Activated naive CD8-positive, alpha-beta T cell treated with anti-CD3 and anti-CD28 coated beads, Interleukin-2, amount 10 ng/mL, durations not matched to agents 7 days and 5 days (primary cell): ENCODE measurements at places on chromosomes 11 and 22. TPM values are rescaled to one million over a fixed set of nuclear protein-coding genes. Genes with fewer than 3 reads are reported as not detected.

DNA sequence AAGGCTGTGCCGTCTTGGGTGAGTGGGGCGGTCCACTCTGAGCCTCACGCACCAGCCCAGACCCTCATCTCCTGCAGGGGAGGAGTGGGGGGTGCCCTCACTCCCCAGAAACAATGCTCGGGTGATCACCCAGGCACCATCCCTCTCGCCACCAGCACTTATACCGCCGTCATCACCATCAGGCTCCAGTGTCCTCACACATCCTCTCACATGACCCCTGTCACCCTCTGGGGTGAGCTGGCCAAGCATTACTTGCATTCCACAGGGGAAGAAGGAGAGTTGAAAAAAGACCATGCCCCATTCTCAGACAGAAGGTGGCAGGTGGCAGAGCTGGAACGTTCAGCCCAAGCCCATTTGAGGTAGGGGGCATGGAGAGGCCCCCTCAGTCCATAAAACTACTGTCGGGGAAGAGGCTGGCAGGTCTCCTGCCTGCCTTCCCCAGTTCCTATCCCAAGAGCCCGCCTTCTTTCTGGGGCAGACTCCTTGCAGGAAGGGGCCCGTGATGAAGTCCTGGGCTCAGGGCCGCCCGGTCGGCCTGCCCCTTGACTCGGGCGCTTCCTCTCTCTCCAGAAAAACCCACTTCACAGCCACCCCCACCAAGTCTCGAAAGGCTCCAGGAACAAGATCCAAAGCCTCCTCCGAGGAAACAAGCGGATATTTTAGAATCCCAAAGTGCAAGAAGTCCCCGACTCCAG, 153.3 kb downstream of the DSCAML1 start:
- H3K27ac ChIP-seq = no peak overlapping the region
- peaks cover 2% of the 10 kb centered on the region for H3K27me3 ChIP-seq
- no peak overlapping the region for H3K4me3 ChIP-seq
- no peak for DNase-seq
- no peaks in the 10 kb centered on the region for H3K4me1 ChIP-seq
- H3K36me3 ChIP-seq = no peaks in the 10 kb centered on the region

DNA sequence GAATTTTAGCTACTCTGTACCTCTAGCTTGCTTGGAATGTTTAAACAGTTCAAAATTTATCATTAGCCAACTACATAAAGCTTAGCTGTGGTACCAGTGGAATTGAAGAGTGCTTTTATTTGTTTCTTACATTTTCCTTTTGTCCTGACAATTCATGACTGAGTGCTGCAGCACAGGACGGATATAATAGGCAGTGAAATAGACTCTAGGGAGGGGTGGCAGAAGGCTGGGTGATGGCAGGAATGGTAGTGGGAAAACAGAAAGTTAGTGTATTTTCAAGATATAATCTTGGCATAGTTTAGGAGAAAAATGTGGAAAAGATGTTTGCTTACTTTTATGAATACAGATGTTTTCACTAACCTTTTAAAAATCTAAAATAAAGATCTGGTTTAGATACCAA, 31.1 kb upstream of the ARHGAP32 start:
- peaks cover 6% of the 10 kb centered on the region for H3K36me3 ChIP-seq
- no peak overlapping the region for H3K27ac ChIP-seq
- H3K4me1 ChIP-seq = no peaks in the 10 kb centered on the region
- DNase-seq = no peak
- H3K27me3 ChIP-seq = no peaks in the 10 kb centered on the region
- no peak overlapping the region for H3K4me3 ChIP-seq

GRCh38 chr11:63478896-63479295, 12.1 kb downstream of the PLAAT5 start:
- no peaks in the 10 kb centered on the region for H3K4me1 ChIP-seq
- no peak overlapping the region for H3K27ac ChIP-seq
- peaks cover 5% of the 10 kb centered on the region for H3K36me3 ChIP-seq
- no peak for DNase-seq

- peak overlapping the region; percentile 29 for H3K4me3 ChIP-seq
- DNase-seq = no peak
- peaks cover 14% of the 10 kb centered on the region for H3K4me1 ChIP-seq
- H3K27ac ChIP-seq = peak overlapping the region; percentile 35
- no peaks in the 10 kb centered on the region for H3K27me3 ChIP-seq
These were observed 328.3 kb downstream of the TBC1D22A start for GRCh38 chr22:47090591-47091245.

DNA sequence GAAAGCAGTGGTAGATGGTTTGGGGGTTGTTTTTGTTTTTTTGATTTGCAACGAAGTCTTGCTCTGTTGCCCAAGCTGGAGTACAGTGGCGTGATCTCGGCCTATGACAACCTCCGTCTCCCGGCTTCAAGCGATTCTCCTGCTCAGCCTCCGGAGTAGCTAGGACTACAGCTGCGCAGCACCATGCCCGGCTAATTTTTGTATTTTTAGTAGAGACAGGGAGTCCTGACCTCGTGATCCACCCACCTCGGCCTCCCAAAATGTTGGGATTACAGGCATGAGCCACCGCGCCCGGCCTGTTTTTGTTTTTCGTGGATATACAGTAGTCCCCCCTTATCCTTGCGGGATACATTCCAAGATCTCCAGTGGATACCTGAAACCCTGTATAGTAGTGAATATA, 6.6 kb downstream of the EP300 start:
- H3K27me3 ChIP-seq = no peaks in the 10 kb centered on the region
- H3K27ac ChIP-seq = no peak overlapping the region
- H3K4me3 ChIP-seq = no peak overlapping the region
- H3K36me3 ChIP-seq = peaks cover 43% of the 10 kb centered on the region
- peaks cover 33% of the 10 kb centered on the region for H3K4me1 ChIP-seq
- DNase-seq = no peak

- H3K27me3 ChIP-seq = peaks cover 7% of the 10 kb centered on the region
- no peaks in the 10 kb centered on the region for H3K36me3 ChIP-seq
- H3K4me1 ChIP-seq = no peaks in the 10 kb centered on the region
- H3K27ac ChIP-seq = no peak overlapping the region
- H3K4me3 ChIP-seq = no peak overlapping the region
- DNase-seq = no peak
These were observed 81.5 kb downstream of the STK33 start for GRCh38 chr11:8512547-8512946.

DNA sequence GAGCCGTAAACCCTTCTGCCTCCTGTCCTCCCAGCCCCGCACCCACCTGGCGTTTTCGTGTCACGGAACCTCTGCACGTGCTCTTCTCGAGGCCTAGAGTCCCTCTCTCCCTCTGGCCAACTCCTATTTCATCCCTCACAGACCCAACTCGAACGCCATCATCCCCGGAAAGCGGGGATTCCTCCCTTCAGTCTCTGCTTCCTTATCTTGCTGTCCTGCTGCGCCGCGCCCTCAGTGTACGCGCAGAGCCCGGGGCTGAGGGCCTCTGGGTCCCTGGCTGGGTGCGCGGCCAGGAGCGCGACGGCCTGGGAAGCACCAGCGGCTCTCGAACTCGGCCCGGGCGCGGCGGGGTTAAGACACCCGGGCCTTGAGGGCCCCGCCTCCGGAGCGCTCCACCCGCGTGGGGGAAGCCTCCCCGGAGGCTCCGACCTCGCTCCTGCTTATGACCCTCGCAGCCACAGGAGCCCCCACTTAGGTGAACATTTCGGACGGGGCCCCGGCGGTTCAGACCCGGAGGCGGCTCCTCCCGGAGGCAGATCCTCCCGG, 398 bp upstream of the ATG16L2 start:
- H3K27me3 ChIP-seq = no peaks in the 10 kb centered on the region
- peak overlapping the region; percentile 99 for H3K4me3 ChIP-seq
- peak overlapping the region; percentile 98 for H3K27ac ChIP-seq
- no peak for DNase-seq
- peaks cover 33% of the 10 kb centered on the region for H3K36me3 ChIP-seq

- DNase-seq = peak; percentile 37
- H3K27ac ChIP-seq = peak overlapping the region; percentile 57
- H3K4me3 ChIP-seq = peak overlapping the region; percentile 57
These were observed 2.2 kb upstream of the SCT start for GRCh38 chr11:629237-629583.

GRCh38 chr11:47393163-47394049, 15.0 kb upstream of the SLC39A13 start:
- no peak overlapping the region for H3K4me3 ChIP-seq
- no peaks in the 10 kb centered on the region for H3K36me3 ChIP-seq
- peak; percentile 34 for DNase-seq
- peak overlapping the region; percentile 91 for H3K27ac ChIP-seq
- peaks cover 3% of the 10 kb centered on the region for H3K27me3 ChIP-seq

DNA sequence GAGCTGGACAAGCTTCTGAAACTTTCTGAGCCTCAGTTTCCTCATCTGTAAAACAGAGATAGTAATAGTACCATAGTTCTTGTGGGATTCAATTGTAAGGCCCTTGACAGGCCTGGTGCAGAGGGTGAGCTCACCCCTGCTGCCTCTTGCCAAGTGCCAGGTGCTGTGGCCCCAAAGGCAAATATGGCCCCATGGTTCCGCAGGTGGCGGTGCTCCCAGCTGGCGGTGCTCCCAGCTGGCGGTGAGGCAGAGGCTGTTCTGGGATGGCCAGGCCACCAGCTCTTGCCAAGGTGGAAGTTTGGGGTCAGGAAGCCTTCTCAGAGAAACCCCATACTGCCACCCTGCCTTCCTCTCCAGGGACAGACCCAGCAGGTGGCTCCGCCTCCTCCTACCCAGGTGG, 8.8 kb downstream of the NPTXR start:
- H3K27ac ChIP-seq = no peak overlapping the region
- H3K4me3 ChIP-seq = no peak overlapping the region
- H3K36me3 ChIP-seq = no peaks in the 10 kb centered on the region
- no peaks in the 10 kb centered on the region for H3K4me1 ChIP-seq

DNA sequence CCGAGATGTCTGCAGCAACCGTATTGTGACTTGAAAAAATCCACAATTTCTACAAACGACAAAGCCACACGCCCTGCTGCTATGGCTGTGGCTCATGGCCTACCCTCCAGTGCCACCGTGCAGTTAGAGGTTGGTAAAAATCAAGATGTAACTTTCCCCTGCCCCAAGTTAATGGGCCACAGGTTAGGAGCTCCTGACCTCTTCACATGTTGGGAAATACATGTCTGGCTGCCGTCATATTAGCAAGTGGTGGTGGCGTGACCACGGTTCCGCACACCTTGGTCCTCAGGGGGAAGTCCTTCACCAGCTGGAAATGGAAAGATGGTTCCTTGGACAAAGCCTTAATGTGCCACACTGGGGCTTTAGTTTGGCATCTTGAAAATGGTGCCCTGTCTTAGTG, 27.4 kb upstream of the CCND1 start:
- no peaks in the 10 kb centered on the region for H3K4me1 ChIP-seq
- peaks cover 14% of the 10 kb centered on the region for H3K27me3 ChIP-seq
- H3K4me3 ChIP-seq = no peak overlapping the region
- no peaks in the 10 kb centered on the region for H3K36me3 ChIP-seq
- DNase-seq = no peak

GRCh38 chr22:42270176-42270509, 310 bp downstream of the TCF20 start:
- peaks cover 2% of the 10 kb centered on the region for H3K36me3 ChIP-seq
- H3K4me3 ChIP-seq = peak overlapping the region; percentile 96
- peaks cover 20% of the 10 kb centered on the region for H3K4me1 ChIP-seq
- no peaks in the 10 kb centered on the region for H3K27me3 ChIP-seq
- H3K27ac ChIP-seq = no peak overlapping the region

DNA sequence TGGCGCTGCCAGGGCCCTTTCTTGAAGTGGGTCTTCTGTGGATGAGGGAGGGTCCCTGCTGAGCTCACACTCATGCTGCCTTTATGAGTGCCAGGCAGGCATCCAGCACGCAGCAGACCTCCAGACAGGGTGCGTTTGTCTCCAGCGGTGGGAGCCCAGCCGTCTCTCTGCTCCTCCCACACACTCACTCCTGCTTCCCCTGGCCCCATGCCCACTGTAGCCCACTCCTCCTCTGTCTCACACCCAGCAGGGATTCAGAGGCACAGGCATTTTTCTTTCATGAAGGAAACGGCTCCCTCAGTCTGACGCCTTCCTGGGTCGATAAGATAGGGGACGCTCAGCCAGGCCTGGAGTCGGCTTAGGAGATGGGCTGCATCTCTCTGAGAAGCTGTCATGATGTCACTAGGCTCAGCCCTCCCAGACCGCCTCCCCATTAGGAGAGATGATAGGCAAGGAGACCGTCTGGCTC, 183.9 kb upstream of the NCAM1 start:
- DNase-seq = no peak
- no peaks in the 10 kb centered on the region for H3K4me1 ChIP-seq
- H3K27me3 ChIP-seq = peaks cover 3% of the 10 kb centered on the region
- no peak overlapping the region for H3K27ac ChIP-seq
- no peak overlapping the region for H3K4me3 ChIP-seq

DNA sequence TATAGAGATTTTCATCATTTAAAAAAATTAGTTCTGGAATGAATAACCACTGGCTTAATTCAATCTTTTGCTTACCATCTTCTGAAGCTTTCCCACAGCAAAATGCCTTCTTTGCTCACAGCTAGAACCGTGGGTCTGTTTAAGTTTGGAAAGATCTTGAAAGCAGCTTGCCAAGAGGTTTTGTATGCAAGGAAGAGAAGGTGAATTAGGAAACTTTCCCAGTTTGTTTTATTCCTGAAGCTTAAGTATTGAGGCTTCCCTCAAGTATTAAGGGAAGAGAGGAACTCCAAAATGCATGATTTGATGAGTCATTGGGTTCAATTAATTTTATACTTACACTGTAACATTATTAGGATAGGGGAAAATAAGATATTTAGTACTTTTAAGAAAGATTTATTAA, 1.9 kb upstream of the ARHGEF12 start:
- no peak overlapping the region for H3K4me3 ChIP-seq
- H3K27ac ChIP-seq = no peak overlapping the region
- peaks cover 21% of the 10 kb centered on the region for H3K4me1 ChIP-seq
- no peak for DNase-seq
- peaks cover 42% of the 10 kb centered on the region for H3K27me3 ChIP-seq

DNA sequence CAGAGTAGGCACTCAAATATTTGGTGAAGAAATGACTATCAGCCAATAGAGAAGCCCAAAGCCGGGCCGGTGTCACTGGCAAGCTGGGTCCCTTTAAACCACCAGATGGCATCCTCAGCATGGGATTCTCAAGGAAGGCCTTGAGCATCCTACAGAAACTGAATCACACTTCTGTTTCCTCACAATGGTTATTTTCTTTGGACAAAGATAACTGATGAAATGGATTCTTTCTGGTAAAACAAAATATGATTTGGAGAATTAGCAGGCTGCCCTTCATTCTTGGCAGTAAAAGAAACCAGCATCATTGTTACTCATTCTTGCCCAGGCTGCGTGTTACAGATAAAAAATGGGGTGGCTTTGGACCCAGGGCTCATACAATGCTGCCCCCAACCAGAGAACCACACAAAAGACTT, 30.3 kb upstream of the ASPHD2 start:
- H3K36me3 ChIP-seq = no peaks in the 10 kb centered on the region
- DNase-seq = peak; percentile 38
- H3K27ac ChIP-seq = no peak overlapping the region
- H3K4me3 ChIP-seq = no peak overlapping the region
- peaks cover 4% of the 10 kb centered on the region for H3K4me1 ChIP-seq
- H3K27me3 ChIP-seq = peaks cover 9% of the 10 kb centered on the region

Gene CHKB
- total RNA-seq = 132 TPM

Gene TBRG1
- 53.1 TPM for total RNA-seq

Gene RAB3IL1
- total RNA-seq = 0.28 TPM

Gene EHF
- total RNA-seq = not detected

Gene TUT1
- total RNA-seq = 27.2 TPM

Gene OR5P2
- not detected for total RNA-seq

Gene SCARF2
- 1.7 TPM for total RNA-seq
